ENCODE measurements at places on chromosomes 5 and 9.

- DNase-seq = peak; percentile 63
These were observed 80.8 kb upstream of the ICE1 start for GRCh38 chr5:5341531-5342292.

- no peak for DNase-seq
These were observed 3.6 kb upstream of the ADAMTS2 start for GRCh38 chr5:179348843-179349242.

- DNase-seq = no peak
These were observed 50.9 kb upstream of the PPP1R2B start for GRCh38 chr5:156799171-156799570.

- no peak for DNase-seq
These were observed 58.0 kb downstream of the RCL1 start for GRCh38 chr9:4850603-4851310.

DNA sequence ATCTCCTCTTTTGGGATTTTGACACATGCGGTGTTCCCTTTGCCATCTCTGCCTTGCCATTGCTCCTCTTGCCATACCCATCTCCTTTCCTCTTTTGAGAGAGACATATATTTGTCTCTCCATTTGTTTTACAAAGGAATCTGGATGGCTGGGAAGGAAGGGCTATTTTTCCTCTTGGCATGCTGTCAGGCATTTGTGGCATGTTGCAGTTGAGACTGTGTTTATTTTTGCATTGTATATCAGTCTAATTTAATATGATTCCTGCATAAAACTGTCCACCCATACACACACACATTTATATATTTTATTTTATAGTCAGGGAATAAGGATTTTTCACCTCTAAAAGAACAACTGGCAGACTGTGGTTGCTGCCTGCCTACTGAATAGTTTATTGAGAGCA lies 1105.8 kb upstream of the SEMA6A start:
- DNase-seq = no peak

DNA sequence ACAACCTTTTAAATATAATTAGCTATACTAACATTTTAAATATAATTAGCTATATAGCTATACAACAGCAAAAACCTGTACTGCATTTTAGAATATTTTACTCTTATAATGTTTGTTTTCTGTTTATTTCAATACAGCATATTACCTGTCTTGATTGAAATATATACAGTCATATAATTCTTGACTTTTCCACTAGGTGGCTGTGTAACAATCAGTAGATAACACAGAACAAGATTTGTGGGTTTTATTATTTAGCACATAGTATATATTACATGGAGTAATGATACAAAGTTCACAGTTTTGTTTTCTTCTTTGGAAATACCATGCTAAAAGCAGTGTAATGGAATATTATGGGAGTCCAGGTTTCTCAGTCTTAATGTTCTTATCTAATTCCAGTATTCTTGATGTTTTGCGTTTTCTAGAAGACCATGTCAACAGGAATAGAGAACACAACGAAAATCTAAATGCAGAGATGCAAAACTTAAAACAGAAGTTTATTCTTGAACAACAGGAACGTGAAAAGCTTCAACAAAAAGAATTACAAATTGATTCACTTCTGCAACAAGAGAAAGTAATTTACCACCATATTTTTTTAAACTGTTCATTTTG lies 13.3 kb downstream of the HMMR start:
- DNase-seq = peak; percentile 26

- no peak for DNase-seq
These were observed 61.2 kb upstream of the GABRP start for GRCh38 chr5:170722316-170722715.

DNA sequence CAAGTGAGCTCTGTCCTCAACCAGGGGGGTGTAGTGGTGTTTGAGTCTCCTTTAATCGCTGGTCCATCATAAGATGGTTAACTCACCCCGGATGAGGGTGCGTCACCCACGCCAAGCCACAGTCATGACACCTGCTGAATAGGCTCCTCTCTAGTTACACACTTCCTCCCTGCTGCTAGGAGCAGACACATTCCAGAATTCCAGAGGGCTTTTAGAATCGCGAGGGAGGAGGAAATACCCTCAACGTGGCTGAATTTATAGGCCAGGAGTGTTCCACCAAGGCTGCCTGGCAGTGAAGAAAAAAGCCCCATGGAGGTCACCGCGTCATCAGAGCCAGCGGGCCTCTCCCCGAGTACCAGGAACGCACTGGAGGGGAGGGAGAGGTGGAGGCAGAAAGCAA lies 5.1 kb downstream of the GLRX start:
- DNase-seq = peak; percentile 58

DNA sequence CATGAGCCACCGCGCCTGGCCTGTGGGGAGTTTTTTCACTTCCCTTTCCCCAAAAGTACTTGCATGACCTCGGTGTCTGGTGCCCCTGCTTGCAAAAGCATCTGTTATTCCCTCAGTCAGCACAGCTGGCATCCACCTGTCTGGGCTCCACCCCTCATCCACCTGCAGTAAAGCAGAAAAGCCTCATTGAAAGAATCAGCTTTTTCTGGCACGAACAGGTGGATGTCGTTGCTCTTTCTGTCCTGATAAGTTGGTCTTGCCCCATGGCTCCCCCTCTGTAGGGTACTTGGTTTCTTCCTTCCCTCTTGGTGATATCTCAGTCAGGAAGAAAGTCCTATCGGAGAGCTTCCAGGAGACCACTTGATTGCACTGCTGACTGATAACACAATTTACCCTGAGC lies 37.4 kb downstream of the WWC1 start:
- DNase-seq = no peak

- peak; percentile 7 for DNase-seq
These were observed 47.1 kb downstream of the FOXI1 start for GRCh38 chr5:170152767-170153166.

- no peak for DNase-seq
These were observed 18.3 kb downstream of the ACTL7B start for GRCh38 chr9:108837530-108837929.

DNA sequence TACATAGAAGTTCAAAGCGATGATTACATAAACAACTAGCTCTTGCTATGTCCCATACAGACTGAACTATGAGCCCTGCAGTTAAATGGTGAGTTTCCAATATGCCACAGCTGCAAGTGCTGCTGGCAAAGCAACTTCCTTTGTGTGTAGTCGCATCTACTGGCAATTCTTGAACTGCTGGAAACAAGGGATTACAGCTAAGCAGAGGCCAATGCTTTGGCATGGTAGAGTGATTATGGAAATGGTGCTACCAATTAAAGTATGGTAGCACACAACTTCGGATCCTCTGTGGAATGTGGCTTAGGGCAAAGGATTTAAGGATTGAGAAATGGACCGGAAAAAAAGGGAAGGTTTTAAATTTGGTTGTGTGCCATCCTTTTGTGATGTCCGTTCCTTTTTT lies 856.6 kb downstream of the MAT2B start:
- no peak for DNase-seq

DNA sequence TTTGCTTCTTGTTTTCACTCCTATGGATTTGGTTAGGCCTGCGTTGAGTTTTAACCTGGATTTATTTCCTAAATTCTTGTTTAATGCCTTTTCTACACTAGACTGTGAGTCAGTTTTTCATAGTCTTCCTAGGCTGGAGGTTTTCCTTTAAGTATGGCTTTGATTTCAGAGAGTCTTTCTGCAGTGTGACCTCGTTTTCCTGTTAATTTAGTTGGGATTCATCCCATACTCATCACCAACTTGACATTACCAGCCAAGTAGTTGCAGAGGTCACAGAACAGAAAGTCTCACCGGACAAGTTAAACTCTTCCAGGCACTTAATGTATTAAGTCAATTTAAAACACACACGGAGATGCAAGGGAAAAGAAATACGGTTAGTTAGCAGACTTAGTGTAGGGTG lies 29.7 kb upstream of the AUH start:
- peak; percentile 45 for DNase-seq

GRCh38 chr9:109913461-109913810 lies 133.4 kb downstream of the PALM2AKAP2 start:
- peak; percentile 77 for DNase-seq

DNA sequence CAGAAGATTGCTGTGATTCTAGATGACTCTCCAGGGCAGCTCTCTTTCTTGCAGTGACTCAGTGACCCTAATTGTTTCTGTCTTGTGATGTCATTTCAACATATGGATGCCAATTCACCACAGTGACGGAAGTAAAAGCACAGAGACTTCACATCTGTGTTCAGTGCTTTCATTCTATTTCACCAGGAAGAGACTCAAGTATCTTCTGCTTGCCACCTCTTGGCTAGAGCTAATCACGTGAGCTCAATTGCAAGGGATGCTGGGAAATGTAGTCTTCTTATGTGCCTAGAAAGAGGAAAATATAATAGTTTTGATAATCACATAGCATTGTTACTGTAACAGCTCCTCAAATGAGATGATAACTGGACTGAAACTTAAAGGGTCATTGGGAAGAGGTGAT lies 453.3 kb upstream of the KLF4 start:
- DNase-seq = no peak

GRCh38 chr5:66417781-66418180 lies 178.4 kb upstream of the MAST4 start:
- DNase-seq = no peak

- peak; percentile 45 for DNase-seq
These were observed 206.0 kb upstream of the DMRTA1 start for GRCh38 chr9:22240619-22241018.

DNA sequence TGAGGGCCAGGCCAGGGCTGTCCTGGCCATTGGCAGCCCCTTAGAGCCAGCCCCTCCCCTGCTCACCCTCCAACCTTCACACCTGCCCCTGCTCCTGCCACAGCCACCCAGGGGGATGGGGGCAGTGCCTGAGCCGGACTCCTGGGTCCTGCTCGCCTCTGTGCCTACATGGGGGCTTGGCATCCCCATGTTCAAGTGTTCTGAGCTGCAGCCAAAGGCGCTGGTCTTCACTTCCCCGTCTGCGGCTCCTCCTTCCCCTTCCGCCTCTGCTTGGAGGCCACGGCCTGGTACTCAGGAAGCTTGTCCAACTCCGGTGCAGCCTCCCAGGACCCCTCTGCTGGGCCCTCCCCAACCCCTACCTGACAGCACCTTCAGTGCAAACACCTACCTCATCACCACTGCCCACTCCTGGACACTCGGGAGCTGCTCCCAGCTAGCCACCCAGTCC lies 2.3 kb upstream of the DNLZ start:
- no peak for DNase-seq

GRCh38 chr5:38777111-38777510 lies 68.7 kb upstream of the OSMR start:
- DNase-seq = no peak

- no peak for DNase-seq
These were observed 86.1 kb downstream of the GTF3C4 start for GRCh38 chr9:132756214-132756845.

GRCh38 chr5:95942968-95943367 lies 18.7 kb downstream of the ELL2 start:
- no peak for DNase-seq

DNA sequence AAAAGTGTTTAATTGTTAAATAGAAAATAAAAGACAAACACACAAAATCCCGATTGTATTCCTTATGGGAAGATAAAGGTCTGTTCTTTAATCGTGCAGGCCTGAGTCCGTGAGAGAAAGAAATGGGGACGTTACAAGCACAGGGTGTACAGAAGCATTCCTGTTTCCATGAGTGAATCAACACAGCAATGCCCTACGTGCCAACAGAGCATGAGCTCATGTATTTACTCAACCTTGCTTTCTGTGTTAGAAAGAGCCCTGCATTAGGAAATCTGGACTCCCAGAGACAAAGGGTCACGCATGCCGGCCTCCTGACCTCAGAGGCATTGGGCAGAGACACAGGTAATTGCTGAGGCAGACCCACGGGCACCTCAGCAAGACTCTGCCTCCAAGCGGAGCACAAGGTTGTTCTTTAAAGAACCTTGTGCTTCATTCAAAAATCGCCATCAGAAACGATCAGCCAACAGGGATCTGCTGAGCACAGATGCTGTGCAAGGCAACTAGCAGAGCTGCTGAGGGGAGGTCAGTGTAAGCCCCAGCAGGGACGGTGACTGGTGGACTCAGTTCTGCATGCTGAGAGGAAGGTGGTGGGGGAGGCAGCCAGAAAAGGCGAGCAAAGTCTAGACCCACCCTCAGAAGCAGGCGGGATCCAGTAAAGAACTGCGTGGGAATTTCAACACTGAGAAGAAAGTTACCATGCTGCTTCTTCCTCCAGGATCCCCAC lies 101.0 kb downstream of the TLE1 start:
- DNase-seq = peak; percentile 79

GRCh38 chr5:78008356-78008967 lies 232.3 kb upstream of the TBCA start:
- peak; percentile 51 for DNase-seq

Data from AG10803 (cell line).